ENCODE measurements at places on chromosomes 3 and 15.

- no peak for DNase-seq
These were observed 117.3 kb downstream of the RFTN1 start for GRCh38 chr3:16396202-16396601.

- no peak for DNase-seq
These were observed 354.5 kb downstream of the OCA2 start for GRCh38 chr15:27744641-27745040.

- no peak for DNase-seq
These were observed 54.3 kb upstream of the THSD4 start for GRCh38 chr15:71060983-71061382.

GRCh38 chr3:119073258-119074001 is 38.8 kb upstream of the IGSF11 start:
- DNase-seq: no peak

DNA sequence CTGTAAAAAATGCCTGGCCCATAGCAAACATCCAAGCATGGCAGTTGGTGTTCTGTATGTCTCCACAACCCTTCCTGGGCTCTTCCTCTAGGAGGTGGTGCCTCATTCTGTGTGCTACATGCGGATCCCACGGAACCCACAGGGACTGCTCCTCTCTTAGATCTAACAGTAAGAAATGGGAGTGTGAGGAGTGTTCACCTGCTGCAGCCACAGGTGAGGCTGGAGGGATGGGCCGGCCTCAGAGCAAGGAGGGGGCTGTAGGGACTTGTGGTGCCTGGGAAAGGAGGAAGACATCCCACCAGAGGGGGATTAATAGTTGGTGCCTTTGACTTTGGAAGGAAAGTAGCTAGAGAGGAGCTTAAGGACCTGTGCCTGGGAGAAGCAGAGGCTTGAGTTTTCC is 22.2 kb downstream of the SEMA3G start:
- DNase-seq: no peak

- peak; percentile 88 for DNase-seq
These were observed 30.7 kb downstream of the SEMA7A start for GRCh38 chr15:74402873-74403587.

- peak; percentile 83 for DNase-seq
These were observed 32.3 kb upstream of the CTSH start for GRCh38 chr15:78977091-78977571.

DNA sequence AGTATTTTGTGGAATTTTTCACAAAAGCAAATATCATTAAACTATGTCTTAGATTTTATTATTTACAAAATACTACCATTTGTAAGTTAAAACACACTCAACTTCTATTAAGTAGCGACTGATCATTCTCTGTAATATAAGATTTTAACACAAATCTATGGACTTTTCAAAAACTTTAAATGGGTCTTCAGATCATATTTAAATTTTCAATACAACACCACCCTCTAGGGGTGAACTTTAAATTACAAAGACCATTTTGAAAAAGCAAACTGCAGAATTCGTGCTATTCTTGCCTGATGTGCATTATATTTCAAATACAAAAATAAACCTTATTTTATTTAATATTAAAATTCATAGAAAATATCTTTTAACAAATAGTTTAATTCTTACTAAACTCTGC is 8.2 kb upstream of the VGLL4 start:
- DNase-seq: peak; percentile 27

DNA sequence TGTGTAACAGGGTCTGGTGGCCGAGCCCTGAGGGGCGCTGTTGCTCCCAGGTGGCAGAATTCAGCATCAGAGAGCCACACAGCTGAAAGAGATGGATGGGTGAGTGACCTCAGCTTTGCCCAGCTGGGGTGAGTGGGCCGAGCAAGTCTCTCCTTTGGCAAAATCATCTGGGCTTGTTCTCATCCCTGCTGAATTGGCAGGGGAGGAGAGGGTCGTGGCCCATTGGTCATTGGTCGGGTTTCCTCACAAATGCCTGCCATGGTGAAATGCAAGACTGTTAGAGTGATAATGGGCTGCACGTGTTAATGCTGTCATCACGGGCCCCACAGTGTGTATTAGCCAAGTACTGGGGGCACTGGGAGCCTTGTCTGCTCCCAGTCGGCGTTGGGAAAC is 15.9 kb downstream of the ABHD2 start:
- no peak for DNase-seq

DNA sequence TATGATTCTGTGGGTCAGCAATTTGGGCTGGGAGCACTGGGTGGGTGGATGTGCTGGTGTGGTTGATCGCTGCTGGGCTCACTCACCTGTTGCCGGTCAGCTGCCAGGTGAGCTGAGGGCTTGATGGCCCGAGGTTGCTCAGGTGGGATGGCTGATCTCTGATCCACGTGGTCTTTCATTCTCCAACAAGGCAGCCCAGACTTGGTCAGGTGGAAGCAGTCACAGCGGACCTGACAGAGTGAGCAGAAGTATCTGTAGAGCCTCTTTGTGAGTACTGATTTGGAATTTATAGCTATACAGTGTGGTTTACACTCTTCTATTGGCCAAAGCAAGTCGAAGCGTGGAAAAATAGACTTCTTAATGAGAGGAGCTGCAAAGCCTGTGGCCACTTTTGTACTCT is 97.2 kb upstream of the ADAMTSL3 start:
- DNase-seq: no peak

DNA sequence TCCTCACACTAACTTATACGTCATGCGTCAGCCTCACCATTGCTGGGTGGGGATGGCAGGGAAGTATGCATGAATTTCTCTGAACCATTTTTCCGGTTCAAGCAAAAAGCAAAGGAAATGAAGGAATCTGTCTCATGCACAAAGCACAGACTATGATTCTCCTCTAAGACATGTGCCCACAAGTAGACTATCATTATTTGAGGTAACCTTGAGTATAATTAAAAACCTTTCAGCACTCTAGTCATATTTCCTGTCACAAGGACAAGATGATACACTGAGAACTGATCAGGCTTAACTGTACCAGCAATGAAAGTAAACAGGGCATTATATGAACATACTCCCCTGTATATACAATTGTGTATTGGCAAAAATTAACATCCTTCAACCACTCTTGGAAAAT is 56.7 kb upstream of the TSC22D2 start:
- DNase-seq: no peak

GRCh38 chr15:77857419-77857818 is 220.1 kb downstream of the TBC1D2B start:
- DNase-seq: no peak

GRCh38 chr3:40079847-40080240 is 229.7 kb upstream of the EIF1B start:
- DNase-seq: no peak

GRCh38 chr15:74156678-74157411 is 16.7 kb upstream of the ISLR start:
- DNase-seq: peak; percentile 36

DNA sequence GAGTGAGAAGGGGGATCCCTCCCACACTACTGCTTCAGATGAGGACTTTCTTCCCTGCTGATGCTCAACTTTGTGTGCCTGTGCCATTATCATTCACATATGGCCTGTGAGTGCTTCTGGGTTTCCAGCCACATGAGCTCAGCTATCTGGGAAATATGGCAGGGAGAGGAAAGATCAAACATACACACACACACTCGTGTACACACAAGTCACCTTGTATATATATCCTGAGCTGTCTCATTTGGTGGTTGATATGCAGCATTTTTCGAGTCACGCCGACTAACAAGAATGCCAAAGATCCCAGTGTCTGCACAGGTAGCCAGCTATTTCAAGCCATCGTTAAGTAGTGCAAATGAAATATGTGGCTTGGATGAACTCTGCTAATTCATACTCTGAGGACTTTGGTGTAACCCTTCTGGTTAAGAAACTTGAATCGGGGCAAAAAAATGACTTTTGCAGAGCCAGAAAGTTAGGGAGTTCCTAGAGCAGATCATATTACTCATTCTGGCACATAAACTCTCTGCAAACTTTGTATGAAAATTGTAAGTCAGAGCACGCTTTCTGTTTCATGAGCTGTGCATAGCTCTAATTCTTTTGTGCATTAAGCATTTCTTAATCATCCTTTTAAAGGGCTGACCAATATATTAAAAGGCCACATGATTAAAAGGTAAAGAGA is 24.9 kb upstream of the WNT5A start:
- DNase-seq: no peak

DNA sequence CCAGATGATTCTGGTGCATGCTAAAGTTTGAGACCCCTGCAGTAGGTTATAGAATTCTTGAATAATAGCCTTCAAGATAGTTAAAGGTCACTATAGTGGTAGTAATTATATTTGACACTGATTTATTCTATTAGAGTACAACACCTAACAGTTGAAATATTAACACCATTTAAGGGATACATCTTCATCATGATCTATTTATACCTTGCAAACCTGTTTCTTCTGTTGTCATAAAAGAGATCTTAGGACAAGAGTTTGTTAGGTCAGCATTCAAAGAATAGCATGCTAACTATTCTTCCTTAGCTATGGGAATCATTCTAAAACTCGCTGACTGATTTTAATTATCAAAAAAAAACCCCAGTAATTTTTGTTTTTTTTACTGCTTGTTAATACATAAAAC is 46.5 kb downstream of the TSC22D2 start:
- no peak for DNase-seq

GRCh38 chr3:109336291-109336861 is 970 bp downstream of the DPPA4 start:
- DNase-seq: no peak

DNA sequence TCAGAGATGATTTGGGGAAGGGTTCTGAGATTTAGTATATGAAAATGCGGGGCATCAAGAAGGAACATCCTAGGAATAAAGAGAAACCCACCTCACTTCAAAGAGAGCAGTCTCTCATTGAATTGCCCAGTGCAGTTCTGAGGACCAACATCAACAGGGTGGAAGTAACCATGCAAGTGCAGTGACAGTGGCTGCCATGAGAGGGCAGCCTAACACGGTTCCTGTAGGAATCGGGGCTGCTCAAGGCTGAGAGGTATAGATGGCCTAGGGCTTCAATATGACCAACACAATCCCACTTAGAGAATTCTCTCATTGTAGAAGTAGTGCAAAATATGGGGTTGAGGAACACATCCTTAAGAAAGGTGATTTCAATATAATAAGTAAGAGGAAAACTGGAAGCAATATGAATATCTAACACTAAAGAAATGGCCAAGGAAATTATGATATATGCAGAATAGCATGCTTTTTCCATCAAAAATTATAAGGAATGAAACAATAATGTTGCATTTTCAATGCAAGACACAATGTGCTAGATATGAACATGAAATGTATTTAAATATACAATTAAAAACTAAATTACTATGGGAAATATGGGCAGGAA is 51.1 kb upstream of the ARRDC4 start:
- DNase-seq: no peak

DNA sequence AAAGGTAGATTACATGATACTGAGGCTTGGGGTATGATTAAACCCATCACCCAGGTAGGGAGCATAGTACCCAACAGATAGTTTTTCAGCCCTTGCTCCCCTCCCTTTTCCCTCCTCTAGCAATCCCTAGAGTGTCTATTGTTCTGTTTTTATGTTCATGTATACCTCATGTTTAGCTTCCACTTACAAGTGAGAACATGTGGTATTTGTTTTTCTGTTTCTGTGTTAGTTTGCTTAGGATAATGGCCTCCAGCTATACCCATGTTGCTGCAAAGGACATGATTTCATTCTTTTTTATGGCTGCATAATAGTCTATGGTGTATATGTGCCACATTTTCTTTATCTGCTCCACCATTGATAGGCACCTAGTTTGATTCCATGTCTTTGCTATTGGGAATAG is 82.7 kb downstream of the MYLK start:
- DNase-seq: no peak

DNA sequence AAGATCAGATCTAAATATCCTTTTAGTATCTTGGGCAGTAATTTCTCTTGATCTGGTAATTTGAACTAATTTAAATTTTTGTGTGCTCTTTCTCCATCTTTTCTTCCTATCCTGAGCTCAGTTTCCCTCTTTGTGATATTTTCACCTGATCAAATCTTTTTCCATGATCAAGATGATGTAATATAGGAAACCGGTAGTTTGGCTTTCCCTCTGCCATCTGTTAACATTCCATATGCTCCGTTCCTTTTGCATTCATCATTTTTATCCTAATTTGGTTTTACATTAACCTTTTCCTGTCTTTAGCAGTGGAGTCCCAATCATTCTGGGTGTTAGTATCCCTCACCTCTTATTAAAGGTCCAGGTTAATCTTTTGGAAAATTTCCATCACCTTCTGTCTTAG is 5.9 kb upstream of the ABHD6 start:
- no peak for DNase-seq

DNA sequence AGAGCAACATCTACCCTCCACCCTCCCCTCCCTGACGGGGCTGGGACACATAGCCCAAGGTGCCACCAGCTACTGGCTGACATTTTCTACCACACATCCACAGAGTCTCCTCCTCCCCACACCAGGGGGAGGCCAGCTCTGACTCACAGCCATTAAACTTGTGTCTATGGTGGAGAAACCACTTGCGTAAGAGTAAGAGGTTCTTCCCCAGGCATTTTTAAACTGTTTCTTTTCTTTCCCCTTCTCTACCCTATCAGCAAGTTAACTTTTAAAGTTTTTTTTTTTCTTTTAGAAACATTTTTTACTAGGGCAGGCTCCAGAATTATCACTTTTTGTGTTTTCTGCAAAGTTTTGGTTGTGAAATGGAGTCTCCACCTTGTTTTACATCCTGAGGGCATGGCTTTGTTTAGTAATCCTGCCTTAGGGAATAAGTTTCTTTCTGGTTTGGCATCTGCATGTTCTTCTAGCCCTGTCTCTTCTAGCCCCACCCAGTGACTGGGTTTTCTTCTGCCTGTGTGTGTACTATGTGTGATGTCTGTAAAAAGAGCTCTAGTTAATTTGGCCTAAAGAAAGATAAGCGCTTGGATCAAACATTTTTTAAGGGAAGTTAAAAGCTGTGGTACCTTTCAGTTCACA is 148.8 kb upstream of the GADL1 start:
- DNase-seq: no peak

DNA sequence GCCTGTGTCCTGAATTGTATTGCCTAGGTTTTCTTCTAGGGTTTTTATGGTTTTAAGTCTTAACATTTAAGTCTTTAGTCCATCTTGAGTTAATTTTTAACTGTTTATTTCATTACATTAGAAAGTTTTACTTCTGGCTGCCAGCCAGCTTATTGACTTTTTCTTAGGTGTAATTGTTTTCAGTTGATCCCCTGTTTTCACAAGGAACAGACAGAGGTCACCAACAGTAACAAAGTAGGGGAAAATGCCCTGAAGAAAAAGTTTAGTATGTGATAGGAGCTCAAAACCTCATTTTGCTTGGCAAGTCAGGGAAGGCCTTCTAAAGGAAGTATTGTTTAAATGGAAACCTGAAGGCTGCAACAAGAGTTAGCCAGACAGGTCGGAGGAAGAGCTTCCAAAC is 10.4 kb downstream of the WDR48 start:
- DNase-seq: no peak

- peak; percentile 46 for DNase-seq
These were observed 36.6 kb upstream of the MAGEF1 start for GRCh38 chr3:184748219-184749135.

DNA sequence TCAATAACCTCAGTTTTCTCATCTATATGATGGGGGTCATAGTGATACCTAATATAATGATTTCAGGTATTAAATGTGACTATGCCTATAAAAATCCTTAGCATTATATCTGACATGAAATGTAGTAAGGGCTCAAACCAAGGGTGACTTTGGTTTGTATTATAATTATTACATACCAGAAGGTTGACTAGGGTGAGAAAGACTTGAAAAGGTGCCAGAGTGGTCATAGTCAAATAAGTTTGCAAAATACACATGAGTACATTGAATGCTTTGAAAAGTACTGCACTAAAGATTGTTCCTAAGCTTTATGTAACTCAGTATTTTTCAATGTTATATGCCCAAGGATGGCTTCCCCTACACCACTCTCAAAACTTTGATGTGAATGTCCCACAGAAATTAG is 297.2 kb downstream of the ARPP21 start:
- no peak for DNase-seq

- DNase-seq: no peak
These were observed 76.0 kb upstream of the NECTIN3 start for GRCh38 chr3:110995461-110996231.
